Large intestine (tissue), 12 donors: ENCODE measurements at places on chromosomes 12 and 14.

GRCh38 chr14:32197919-32198318 is 3.9 kb upstream of the RNU6-7 start:
- no peak for DNase-seq

- DNase-seq: no peak
These were observed 120.3 kb downstream of the SLC38A1 start for GRCh38 chr12:46148327-46149078.

GRCh38 chr14:66477567-66477966 is 8.6 kb upstream of the CCDC196 start:
- no peak for DNase-seq

DNA sequence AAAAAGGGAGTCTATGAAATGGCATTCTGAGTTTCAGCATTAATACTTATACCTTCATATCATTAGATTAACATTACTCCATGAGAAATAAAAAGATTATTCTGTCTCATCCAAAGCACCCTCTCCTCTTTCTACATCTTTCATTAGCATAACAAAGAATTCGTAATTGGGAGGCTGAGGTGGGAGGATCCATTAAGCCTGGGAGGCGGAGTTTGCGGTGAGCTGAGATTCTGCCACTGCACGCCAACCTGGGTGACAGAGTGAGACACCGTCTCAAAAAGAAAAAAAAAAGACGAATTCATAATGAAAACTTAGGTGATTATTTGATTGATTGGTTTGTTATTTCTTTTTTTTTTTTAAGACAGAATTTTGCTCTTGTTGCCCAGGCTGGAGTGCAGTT is 1.8 kb upstream of the CDK17 start:
- no peak for DNase-seq

DNA sequence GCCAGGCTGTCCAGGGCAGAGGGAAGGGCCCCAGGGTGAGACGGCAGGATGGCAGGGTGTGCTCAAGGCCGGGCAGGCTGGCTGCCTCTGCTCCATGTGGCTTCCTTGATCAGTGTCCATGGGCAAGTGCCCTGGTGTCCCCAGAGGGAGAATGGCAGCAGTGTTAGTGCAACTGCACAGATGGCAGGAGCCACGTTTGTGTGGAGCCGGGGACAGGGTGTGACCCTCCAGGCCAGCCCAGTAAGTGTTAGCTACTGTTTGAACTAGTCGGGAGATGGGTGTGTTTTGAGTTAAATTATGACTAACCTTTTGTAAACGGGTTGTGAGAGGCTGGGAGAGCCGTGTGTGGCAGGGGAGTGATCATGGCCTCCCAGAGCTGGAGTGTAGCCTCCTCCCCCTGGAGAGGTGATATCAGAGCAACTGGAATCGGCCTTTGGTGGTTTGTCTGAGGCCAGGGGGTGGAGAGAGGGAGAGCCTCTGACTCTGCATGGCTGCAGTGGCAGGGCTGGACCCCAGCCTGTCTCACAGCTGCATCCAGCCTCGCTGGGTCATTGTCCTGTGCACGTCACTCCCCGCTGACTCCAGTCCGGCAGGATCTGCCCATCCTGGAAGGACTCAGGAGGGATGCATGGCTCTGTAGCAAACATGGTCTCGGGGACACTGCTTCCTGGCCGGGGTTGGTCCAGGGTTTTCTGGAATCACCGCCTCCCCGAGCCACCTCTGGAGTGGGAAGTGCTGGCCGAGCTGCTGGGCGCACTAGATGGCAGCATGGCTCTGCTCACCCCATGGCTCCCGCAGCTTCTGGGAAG is 27.8 kb downstream of the AACS start:
- DNase-seq: peak; percentile 42

DNA sequence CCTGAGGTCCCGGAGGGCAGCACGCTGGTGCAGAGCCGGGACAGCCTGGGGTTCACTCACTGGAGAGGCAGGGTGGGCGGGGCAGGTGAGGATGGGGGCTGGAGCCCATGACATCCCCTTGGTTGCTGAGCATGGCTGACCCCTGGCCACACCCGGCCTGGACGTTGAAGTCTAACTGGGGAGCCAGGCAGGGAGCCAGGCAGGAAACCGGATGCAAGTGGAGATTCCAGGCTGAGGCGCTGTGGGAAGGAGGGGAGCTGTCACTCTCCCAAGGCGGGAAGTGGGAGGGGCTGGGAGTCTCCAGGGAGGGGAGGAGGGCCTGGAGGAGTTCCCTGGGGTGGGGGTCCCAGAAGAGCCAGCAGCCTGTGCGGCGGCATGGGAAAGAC is 7.7 kb upstream of the INF2 start:
- DNase-seq: peak; percentile 75

GRCh38 chr12:53949631-53950436 is 4.9 kb upstream of the HOXC12 start:
- no peak for DNase-seq

DNA sequence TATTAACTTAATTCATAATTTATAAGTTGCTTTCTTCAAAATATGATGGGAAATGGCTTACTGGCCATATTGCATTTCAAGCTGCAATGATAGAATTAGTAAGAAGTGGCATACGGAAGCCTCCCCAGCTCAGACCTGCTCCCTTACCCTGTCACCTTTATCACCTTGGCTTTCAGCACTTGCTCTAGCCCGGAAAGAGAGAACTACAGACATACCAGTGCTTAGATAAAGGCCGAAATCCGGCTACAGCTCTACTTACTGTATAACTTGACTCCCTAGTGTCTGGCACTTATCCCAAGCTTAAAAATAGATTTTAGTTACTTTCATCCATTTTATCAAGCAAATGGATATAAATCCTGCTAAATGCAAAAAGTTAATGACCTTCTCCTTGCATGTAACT is 42.5 kb downstream of the PKP2 start:
- no peak for DNase-seq

- DNase-seq: no peak
These were observed 2.7 kb upstream of the TRHDE start for GRCh38 chr12:72269491-72269890.

GRCh38 chr12:90030726-90031125 is 322.1 kb upstream of the ATP2B1 start:
- no peak for DNase-seq

DNA sequence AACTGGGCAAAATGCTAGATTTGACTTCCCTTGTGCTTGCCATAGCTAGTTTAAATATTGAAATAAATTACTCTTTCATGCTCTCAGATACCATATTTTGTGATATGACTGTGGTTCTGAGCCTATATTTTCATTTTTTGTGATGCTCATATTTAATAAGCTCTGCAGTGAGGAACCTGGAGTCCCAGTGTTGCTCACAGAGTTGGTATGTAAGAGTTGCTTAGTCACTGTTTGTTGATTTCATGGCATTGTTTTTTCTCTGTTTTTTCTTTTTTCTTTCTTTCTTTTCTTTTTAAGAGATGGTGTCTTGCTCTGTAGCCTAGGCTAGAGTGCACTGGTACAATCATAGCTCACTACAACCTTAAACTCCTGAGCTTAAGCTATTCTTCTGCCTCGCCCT is 750.5 kb upstream of the TMEM132C start:
- DNase-seq: no peak

- no peak for DNase-seq
These were observed 127.3 kb upstream of the PWP1 start for GRCh38 chr12:107558141-107558815.

DNA sequence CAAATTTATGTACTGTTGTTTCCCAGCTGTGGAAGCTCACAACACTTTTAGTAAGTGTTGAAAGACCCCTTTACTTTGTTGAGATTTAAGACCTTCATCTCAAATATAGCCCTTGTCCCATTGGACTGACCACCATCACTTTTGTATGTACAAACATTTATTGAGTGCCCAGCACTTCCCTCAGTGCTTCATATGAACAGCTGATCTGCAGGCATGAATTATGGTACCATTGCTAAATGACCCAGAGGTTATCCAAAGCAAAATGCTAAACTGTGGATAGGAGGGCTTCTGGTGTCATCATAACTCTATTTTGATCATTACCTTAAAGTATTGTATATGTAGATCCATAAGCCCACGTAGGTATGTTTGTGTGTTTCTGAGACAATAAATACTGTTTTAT is 285.7 kb upstream of the RGS6 start:
- no peak for DNase-seq

- DNase-seq: no peak
These were observed 37.8 kb downstream of the SLC24A4 start for GRCh38 chr14:92360651-92361370.

GRCh38 chr12:63846238-63846967 is 1.9 kb downstream of the SRGAP1 start:
- no peak for DNase-seq

DNA sequence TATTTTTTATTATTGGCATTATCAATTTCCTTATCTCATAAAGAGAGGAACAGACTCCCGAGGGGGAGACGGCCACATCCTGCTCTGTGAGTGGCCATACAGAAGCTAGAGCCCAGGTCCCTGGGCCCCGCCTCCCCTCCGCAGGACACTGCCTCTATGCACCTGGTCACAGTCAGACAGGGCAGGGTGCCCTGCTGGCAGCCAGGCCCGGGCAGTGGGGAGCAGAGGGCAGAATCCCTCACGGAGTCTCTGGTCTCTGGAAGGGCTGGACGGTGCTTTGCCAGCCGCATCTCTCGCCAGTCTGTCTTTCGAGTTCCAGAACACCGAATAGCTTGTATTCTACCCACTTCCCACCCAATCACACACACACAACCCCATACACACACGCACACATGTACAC is 16.4 kb upstream of the CACNA2D4 start:
- DNase-seq: no peak

DNA sequence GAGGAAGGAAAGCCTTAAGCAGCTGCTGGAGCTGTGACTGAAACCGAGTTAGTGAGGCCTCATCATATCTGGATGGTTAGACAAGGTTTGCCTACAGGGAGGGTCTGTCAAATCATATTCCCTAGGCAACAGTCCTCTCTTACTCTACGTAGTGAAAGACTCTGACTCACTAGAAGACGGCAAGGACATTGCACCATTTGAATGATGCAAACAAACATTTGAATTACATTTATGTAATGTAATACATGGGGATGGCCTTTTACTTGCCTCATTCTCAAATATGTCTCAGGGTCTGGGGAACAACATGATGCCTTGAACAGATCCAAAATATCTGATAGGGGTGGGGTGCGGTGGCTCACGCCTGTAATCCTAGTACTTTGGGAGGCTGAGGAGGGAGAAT is 29.8 kb upstream of the STRAP start:
- DNase-seq: no peak

DNA sequence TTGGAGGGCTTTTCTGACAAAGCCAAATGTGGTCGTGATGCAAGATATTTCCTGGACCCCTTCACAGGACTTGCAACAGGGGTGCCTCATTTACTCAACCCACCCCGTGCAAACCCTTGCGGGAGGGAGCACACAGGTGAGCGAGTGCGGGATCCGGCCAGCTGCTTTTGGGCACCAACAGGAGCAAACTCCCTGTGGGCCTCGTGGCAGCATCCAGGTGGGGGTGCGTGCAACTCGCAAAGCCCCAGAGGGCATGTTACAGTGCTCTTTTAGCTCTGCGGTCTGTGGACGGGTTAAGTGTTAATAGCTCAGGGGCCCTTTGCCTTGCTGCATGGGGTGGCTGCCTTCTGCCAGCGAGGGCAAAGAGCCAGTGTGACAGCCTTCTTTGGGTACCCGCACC is 707.6 kb upstream of the MDGA2 start:
- DNase-seq: no peak

- no peak for DNase-seq
These were observed 5.8 kb upstream of the PUS1 start for GRCh38 chr12:131923260-131923659.

DNA sequence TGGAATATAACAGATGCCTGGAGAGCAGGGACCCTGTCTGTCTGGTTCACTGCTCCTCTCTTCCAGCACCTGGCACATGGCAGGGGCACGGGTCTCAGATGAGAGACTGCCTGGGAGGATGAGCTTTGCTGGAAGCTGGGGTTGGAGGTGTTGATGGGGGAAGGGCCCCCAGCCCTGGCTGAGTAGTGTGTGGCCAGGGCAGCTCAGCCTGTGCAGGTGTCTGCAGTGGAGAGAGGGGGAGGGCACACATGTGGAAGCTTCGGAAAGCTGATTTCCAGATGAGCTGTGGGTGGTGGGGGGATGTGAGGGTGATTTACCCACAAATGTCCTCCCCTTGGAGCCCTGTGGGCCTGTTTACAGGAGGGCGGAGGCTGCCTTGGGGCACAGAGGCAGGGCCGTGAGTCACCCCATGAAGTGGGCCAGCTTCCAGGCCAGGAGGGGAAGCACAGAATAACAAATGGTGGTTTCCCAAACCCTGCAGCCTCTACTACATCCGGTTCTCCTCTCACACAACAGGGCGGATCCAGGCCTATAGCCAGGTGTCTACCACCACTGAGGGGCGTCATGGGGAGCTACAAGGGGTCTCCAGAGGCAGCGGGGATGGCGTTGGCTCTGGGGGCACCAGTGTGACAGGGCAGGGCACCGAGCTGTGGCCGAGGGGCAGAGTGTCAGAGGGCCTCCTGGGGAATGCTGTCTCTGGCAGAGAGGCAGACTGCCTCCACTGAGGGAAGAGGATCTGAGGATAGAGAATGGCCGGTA is 11.0 kb downstream of the KRT7 start:
- no peak for DNase-seq

DNA sequence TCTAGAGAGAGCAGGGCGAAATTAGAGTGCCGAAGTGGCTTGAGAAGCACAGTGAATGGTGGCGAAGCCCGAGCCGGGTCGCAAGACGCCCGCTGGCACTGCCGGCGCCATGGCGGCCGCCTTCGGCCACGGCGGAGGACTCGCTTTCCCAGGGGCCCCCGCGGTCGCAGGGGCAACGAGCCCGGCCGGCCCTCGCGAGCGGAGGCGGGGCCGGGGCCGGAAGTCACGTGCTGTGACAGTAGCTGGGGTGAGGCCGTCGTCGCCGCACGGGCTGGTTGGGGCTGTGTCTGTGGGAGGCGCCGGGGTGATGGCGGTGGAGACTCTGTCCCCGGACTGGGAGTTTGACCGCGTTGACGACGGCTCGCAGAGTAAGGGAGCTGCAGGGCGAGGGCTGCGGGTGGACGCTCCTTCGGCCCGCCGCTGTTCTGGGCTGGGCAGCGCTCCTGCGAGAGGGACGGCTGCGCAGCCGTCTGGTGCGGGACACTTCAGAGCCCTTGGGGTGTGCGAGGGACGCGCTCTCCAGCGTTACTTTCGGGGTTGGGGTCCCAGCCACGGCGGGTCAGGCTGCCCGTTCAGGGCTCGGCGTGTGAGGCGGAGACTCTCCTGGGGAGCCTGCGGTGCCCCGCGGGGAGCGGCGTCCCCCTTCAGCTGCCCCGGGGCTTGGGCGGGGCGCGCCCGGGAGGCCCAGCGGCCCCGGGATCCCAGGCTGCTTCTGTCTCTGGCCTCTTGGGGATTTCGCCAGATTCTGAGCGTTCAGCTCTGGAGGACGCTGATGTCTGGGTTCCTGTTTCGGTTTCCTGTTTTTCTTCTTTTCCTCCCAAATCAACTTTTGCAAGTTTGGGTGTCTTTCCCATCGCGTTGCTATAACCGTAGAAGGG is at the start of gene WASHC4:
Gene WASHC4 (plus strand): TSS at position 238 of the 878 bp plus-strand sequence. CDS start 70 bp downstream, at position 308.
- peak; percentile 95 for DNase-seq

- peak; percentile 21 for DNase-seq
These were observed 8.4 kb downstream of the GSC start for GRCh38 chr14:94761348-94761996.

DNA sequence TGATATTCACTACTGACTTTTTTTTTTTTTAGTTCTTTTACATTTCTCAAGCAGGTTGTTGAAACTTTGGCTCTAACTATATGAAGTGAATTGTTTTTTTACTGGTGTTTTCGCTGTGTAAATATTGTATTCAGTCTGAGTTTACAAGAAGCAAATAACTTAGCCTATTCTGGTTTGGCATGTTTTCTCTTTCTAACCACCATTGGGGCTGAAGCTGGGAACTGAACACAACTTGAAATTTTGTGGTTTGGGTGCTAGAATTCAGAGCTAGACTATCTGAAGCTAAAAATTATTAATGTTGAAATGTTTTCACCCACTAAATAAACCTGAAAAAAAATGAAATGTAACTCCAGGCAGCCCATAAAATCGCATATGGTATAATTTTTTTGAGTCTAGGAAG is 37.2 kb downstream of the RAD51B start:
- no peak for DNase-seq
